ENCODE measurements at places on chromosomes 2 and 18.

- no peak for DNase-seq
Observed at GRCh38 chr2:171410624-171411023, 23.2 kb downstream of the METTL8 start.

GRCh38 chr2:232203166-232203891 lies 175.2 kb upstream of the ALPP start:
- no peak for DNase-seq

- DNase-seq: peak; percentile 36
Observed at GRCh38 chr2:159093497-159093896, 125.1 kb downstream of the TANC1 start.

GRCh38 chr2:11406958-11407381 lies 59.0 kb downstream of the E2F6 start:
- peak; percentile 93 for DNase-seq

- no peak for DNase-seq
Observed at GRCh38 chr2:101714118-101714517, 16.6 kb downstream of the MAP4K4 start.

DNA sequence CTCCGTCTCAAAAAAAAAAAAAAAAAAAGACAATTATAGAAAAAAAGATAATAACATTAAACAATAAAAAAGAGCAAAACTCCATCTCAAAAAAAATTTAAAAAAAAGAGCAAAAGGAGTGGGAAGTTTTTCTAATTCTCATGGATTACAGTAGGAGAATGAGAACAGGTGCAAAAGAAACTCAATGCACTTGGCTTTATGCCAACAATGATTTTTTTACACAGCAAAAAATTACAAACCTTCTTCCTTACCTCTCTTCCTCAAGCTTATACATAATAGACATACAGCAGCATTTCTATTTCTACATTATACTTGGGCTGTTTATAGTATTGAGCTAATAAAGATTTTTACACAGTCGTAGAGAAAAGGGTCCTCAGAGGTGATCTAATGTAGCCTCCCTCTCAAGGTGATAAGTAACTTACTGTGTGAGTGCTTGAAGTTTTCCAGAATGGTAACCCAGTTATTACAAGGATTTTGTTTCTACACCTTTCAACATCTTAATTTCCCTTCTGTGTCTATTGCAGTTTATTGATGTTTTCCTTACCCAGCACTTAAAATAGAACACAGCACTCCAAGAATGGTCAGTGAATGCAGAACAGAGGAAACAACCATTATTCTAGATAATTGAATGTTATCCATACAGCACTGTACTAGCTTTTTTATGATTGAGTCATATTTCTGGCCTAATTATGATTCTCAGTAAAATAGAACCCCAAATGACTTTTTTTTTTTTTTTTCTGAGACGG lies 34.9 kb upstream of the RNF138 start:
- DNase-seq: no peak

GRCh38 chr2:30412047-30412683 lies 34.9 kb upstream of the LCLAT1 start:
- peak; percentile 21 for DNase-seq

DNA sequence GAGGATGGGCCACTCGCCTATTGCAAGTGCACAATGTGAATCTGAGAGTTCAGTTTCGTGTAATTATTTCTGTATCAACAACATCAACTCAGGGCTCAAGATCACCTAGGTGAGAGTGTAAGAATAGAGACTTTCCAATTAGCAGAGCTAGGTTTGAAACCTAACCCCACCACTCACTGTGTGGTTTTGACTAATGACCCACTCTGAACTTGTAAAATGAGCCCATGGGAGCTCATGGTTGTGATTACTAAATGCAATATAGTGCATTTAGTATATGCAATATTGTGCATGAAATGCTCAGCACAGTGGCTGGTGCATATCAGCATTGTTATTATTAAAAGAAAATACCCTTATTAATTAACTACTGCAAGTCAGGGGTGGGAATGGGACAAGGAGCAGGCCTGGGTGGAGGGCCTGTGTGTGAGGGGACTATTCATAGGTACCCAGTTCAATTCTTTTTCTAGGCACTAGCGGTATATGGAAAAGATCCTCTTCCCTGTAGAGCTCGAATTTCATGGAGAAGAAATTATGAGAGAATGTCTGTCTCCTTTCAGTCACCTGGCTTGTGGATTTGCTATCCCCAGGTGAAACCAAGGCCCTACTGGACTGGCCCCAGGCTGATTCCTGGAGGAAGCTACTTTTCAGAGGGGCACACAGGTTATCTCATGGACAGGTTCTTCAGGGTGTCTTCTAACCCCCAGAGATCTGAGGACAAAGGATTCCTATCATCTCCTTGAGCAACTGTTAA lies 169.5 kb downstream of the GFPT1 start:
- no peak for DNase-seq

DNA sequence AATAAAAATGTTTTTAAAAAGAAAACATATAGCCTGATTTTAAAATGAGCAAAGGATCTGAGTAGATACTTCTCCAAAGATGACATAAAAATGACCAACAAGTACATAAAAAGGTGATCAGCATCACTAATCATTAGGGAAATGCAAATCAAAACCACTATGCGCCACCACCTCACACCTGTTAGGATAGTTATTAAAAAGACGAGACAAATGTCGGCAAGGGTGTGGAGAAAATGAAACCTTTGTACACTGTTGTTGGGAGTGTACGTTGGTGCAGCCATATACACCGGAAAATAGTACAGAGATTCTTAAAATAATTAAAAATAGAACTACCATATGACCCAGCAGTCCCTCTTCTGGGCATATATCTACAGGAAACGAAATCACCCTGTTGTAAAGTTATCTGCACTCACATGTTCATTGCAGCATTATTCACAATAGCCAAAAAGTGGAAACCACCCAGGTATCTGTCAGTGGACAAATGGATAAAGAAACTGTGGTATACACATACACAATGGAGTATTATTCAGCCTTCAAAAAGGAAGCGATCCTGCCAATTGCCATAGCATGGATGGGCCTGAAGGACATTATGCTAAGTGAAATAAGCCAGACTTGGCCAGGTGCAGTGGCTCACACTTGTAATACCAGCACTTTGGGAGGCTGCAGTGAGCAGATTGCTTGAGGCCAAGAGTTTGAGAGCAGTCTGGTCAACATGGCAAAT lies 91.6 kb downstream of the PRKRA start:
- no peak for DNase-seq

GRCh38 chr2:176504440-176504839 lies 235.2 kb downstream of the MTX2 start:
- no peak for DNase-seq

DNA sequence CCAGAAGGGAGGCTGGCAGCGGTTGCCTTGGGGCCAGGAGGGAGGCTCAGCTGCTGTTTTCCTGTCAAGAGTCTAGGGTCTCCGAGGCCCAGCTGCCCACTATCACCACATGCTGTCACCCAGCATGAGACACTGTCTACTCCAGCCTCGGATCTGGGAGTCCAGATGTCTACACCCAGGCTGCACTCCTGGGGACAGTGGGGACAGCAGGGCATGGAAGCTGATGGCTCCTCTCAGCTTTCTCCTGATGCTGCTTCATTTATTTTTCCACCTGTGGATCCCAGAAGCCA lies 134.0 kb downstream of the PTGR3 start:
- DNase-seq: no peak

GRCh38 chr2:20706217-20706616 lies 39.3 kb downstream of the GDF7 start:
- DNase-seq: no peak

- no peak for DNase-seq
Observed at GRCh38 chr18:73778032-73778359, 369.6 kb downstream of the FBXO15 start.

DNA sequence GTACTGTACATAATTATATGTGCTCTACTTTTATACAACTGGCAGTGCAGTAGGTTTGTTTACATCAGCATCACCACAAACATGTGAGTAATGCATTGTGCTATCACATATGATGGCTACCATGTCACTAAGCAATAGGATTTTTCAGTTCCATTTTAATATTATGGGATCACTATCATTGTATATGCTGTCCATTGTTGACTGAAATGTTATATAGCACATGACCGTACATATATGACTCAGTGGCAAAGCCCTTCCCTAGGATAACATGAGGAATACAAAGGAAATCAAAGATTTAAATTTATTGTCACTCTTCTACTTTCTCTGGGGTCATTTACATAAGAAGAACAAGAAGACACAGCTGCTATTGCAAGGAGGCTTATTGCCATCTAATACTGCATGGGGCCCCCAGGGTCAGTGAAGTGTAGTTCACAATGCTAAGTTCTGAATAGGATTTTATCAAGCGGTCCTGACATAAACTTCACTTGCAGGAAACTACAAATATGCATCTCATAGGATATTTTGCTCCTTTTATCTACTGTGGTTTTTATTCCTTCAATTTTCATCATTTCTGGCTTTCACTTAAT lies 21.8 kb downstream of the PDE1A start:
- DNase-seq: peak; percentile 15

DNA sequence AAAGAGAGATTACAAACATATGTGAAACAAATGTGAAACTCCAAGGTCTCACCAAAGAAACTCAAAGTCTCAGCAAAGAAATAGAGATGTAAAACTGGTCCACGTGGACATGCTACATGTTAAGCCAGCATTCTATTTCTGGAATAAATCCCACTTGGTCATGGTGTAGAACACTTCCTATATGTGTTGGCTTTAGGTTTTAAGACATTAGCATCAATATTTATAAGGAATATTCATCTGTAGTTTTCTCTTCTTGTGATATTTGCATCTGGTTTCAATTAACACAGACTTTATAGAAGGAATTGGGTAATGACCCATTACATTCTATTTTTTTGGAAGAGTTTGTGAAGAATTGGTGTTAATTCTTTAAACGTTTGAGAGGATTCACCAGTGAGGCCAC lies 133.1 kb downstream of the COPS8 start:
- DNase-seq: no peak

DNA sequence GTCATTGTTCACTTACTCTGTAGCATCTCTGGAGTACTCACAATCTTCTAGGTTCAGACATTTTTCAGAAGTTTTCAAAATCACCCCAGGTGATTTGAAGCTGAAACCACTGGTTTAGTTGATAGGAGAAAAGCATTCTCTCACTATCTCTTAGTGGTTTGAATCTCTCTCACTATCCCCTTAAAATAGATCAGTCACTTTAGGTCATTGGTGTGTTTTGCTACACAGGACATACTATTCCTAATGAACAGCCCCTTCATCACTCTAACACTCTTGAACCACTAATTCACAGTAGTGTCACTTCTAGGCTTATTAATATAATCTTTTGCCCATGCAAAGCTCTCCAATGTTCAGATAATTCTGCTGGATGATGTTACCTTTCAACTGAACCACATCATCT lies 34.5 kb downstream of the LYPD6 start:
- no peak for DNase-seq

DNA sequence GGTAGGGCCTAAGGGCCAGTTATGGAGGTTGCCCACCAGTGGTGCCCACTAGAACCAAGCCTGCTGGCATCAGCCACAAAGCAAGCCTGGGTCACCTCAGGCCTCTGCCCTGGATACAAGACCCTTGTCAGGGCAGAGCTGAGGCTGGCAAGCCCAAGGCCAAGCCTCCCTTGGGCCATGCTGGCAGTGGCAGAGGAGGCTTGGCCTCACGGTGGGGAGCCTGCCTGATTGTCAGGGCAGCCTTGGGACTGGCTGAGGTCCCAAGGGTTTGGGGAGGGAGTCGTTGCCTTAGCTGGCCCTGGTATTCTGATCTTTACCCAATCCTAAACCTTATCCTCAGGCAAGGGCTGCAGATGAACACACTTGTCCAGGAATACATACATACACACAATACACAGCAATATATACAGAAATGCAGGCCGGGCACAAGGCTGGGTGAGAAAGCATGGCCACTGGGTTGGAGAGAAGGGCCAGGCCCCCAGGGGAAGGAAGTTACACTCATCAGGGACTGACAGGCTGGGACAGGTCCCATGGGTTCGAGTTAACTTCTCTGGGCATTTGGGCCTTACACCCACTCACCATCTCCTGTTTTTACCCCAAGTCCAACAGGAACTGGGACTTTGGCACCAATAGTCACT lies 21.0 kb downstream of the CCT7 start:
- no peak for DNase-seq

DNA sequence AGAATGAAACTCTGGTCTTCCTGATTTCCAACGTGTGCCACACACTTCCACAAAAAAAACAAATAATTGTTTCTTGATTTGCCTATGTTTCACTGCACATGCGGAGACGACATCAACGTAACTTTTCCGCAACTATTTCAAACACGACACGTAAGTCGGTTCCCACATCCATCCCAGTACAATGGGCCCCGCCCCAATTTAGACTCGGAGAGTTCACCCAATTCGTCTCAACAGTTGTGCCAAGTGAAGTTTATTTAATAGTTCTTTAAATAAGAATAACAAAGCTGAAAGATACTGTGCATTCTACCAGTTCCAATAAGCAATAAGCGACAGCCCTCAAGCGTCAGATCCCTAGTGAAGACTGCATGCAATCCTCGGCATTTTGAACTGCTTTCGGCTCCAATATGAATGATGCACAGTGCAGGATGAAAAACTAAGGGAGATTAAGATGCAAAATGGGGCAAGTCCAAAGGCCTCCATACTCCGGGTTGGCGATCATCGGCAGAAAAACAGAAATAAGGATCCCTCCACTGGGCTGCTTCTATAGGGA lies 664 bp downstream of the CCT4 start:
- DNase-seq: peak; percentile 36

- no peak for DNase-seq
Observed at GRCh38 chr2:129763190-129763846, 216.1 kb upstream of the RAB6C start.

DNA sequence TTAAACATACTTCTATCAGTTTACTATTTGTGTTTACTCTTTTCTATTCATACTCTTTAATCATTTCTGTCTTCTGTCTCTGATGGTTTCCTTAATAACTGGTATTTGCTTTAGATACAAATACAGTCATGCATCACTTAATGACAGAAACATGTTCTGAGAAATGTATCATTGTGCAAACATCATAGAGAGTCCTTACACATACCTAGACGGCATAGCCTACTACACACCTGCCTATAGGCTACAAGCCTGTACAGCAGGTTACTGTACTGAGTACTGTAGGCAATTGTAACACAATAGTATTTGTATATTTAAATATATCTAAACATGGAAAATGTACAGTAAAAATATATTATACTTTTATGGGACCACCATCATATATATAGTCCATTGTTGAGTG lies 36.3 kb downstream of the VSNL1 start:
- no peak for DNase-seq

DNA sequence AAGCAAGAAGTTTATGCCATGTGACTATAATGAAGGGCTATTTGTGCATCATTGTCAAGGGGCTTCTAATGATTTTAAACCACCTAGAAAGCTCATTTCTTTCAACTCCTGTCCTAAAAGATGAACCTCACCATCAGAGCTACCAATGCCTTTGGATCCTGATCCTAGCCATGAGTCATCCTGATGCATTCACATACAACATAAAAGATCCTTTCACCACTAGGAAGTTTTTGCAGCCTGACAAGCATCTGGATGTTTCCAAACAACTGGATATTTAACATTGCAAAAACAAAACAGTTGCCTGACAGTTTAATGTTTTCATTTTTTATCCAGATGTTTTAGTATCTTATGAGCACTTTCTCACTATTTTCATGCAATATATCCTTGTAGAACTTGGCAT lies 425.3 kb downstream of the MBD2 start:
- DNase-seq: no peak

GRCh38 chr2:100113990-100114433 lies 28.4 kb downstream of the AFF3 start:
- DNase-seq: no peak

- DNase-seq: no peak
Observed at GRCh38 chr2:145792745-145793144, 1272.8 kb upstream of the ZEB2 start.

- no peak for DNase-seq
Observed at GRCh38 chr2:151984424-151985083, 114.3 kb downstream of the CACNB4 start.

GRCh38 chr2:112259509-112260294 lies 4.9 kb upstream of the ZC3H8 start:
- DNase-seq: peak; percentile 76
